ENCODE measurements at places on chromosomes 11 and 22.
A peak's percentile ranks its signal among the peaks of the same experiment; 100 is the strongest.

- no peak for DNase-seq
These were observed 1786.5 kb upstream of the RAG2 start for GRCh38 chr11:38384568-38384967.

- DNase-seq = no peak
These were observed 1.1 kb downstream of the GLYAT start for GRCh38 chr11:58730507-58731089.

GRCh38 chr11:108890482-108891105 lies 225.7 kb downstream of the DDX10 start:
- DNase-seq = no peak

- DNase-seq = no peak
These were observed 50.9 kb downstream of the ARFGAP3 start for GRCh38 chr22:42805998-42806830.

- no peak for DNase-seq
These were observed 66.6 kb upstream of the MPPED2 start for GRCh38 chr11:30652801-30653200.

DNA sequence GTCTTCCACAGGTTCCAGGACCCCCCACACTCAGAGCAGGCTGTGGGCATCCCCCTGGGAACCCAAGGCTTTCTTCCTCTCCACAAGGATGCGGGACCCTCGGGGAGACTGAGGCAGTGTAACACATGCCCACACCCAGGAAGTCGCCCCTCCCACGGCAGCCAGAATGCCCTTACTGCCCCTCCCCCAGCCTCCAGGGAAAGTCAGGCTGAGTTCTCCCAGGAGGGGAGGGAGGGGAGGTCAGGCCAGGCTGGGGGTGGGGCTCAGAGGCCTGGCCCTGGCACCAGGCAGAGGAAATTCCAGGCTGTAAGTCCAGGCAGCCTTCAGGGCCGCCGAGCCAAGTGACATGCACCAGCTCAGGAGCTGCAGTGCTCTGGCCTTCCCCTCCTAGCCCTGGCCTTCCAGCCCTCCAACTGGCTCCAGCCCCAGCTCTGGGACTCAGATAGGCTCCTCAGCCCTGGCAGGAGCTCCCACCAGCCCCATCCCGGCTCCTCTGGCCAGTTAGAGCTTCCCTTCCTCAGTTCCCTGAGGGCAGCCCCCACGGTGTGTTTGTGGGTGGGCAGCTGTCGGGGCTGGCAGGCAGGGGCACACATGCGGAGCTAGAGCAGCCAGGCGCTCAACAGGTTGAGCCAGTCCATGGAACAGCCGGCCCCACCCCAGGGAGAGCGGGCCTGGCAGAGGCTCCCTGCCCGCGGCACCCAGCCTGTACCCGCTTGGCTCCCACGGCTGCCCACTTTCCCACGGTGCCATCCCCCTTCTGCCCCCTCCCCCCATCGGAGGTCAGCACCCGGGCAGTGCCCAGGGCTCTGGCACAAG lies 3.6 kb downstream of the BCL9L start:
- peak; percentile 58 for DNase-seq

GRCh38 chr11:33910296-33910957 lies 18.6 kb upstream of the LMO2 start:
- DNase-seq = no peak

GRCh38 chr22:17536269-17536668 lies 27.0 kb upstream of the SLC25A18 start:
- peak; percentile 37 for DNase-seq

GRCh38 chr11:116881143-116881542 lies 43.7 kb upstream of the APOA1 start:
- no peak for DNase-seq

GRCh38 chr11:133714471-133715375 lies 130.6 kb downstream of the SPATA19 start:
- DNase-seq = no peak

Data from frontal cortex (tissue), 4 donors.